LoVo (cell line): ENCODE measurements at places on chromosomes 4 and X.

GRCh38 chrX:108299704-108300103 lies 138.5 kb downstream of the COL4A6 start:
- DNase-seq = no peak

- peak; percentile 16 for DNase-seq
Observed at GRCh38 chr4:186852964-186853391, 129.3 kb upstream of the FAT1 start.

- DNase-seq = no peak
Observed at GRCh38 chr4:17296921-17297890, 214.7 kb downstream of the QDPR start.

- DNase-seq = no peak
Observed at GRCh38 chr4:41430792-41431191, 107.2 kb upstream of the LIMCH1 start.

DNA sequence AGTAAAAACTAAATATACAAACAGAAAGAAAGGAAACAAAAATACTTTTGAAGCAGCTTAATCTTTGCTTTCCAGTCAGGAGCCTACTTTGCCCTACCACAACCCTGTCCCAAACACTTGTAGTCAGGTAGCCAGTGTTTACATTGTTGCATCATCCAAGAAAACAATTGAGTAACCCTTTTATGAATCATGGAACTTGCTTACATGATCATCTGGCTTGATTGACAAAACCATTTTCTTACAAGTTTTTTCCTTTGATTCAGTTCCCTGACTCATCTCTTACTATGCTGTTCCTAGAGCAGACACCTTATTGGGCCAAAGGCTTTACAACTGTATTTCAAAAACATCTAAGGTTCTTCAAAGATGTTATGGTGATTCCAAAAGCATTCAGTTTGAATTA lies 740.1 kb downstream of the KLHL13 start:
- DNase-seq = peak; percentile 42

GRCh38 chrX:150570512-150570911 lies 2.1 kb downstream of the MTM1 start:
- no peak for DNase-seq

GRCh38 chr4:173121076-173121561 lies 47.5 kb upstream of the GALNT7 start:
- DNase-seq = peak; percentile 36

DNA sequence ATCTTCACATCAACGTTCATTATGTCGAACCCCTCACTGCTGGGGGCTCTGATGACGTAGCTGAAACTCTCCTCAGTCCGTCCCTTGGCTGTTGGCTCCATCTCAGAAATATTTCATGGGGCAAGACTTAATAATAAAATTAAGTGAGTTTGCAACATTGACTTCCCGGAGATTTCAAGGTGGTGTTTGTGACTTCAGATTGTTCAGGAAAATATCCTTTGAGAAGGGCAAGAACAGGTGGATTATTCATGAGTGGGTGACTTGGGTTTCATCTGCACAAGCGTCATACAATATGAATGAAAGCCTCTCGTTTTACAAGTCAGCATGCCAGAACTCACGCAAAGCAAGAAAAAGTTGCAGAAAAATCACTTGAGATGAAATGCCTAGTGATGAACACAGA lies at the start of gene C4orf50:
Gene C4orf50, minus strand, starts transcription at position 101 of the 400 bp plus-strand sequence.
- DNase-seq = no peak
